Femur (tissue), 1 donor: ENCODE measurements at places on chromosomes 2 and 18.

DNA sequence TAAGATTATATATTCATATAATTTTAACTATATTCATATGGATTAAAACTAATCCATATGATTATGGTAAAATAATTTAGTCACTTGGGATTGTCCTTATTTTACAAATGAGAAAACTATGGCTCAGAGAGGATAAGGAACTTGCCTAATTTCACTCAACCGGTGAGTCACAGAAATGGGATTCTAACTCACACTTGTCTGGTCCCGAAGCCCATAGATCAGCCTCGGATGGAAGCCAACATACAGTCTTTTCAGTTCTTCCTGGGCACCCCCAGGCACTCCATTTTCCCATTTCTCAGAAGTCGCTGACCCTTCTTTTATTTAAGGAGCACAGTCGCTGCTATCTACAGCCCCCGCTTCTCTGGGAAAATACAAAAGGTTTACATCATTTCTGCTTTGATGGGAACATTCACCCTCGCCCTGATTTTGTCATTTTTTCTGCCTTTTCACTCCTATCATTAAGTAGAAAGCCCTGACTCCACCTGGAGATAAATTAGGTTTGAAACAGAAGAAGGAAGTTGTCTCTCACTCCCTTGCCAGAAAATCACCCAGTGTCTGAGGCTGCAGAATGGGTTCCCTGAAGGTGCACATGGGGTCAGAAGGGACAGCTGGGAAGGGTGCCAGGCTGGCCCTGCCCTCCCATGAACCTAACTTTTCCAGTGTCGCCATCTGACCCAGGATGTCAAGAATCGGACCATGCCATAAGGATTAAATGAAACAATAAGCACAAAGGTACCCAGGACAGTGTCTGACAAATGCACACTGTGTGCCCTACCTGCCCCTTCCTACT lies 36.6 kb downstream of the CYP1B1 start:
- no peak for DNase-seq

- DNase-seq: no peak
These were observed 61.7 kb upstream of the EPC2 start for GRCh38 chr2:148582679-148583511.

GRCh38 chr2:240143276-240143675 lies 2.8 kb upstream of the OTOS start:
- no peak for DNase-seq

GRCh38 chr2:157261199-157261782 lies 3.8 kb downstream of the GALNT5 start:
- peak; percentile 41 for DNase-seq

GRCh38 chr2:144780983-144781382 lies 261.1 kb upstream of the ZEB2 start:
- DNase-seq: no peak

DNA sequence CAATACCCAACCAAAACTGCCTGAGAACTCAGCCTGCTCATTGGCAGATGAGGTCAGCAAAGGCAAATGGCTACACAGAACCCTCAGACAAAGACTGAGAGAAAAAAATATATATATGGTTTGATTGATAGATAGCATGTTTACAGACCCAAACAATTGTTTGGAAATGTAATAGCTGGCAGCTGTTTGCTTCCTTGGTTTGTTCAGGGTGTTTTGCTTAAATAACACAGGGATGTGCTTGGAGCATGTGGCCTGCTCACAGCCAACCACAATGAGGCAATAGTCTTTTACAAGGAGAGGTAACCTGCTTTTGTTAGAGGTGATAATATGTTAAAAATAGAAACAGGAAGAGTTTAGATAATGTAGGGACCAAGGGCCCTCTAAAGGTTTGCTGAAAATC lies 84.5 kb downstream of the PDK1 start:
- no peak for DNase-seq

GRCh38 chr2:224952936-224953657 lies 89.2 kb downstream of the DOCK10 start:
- no peak for DNase-seq

- no peak for DNase-seq
These were observed 58.4 kb upstream of the GALR1 start for GRCh38 chr18:77191071-77191751.

DNA sequence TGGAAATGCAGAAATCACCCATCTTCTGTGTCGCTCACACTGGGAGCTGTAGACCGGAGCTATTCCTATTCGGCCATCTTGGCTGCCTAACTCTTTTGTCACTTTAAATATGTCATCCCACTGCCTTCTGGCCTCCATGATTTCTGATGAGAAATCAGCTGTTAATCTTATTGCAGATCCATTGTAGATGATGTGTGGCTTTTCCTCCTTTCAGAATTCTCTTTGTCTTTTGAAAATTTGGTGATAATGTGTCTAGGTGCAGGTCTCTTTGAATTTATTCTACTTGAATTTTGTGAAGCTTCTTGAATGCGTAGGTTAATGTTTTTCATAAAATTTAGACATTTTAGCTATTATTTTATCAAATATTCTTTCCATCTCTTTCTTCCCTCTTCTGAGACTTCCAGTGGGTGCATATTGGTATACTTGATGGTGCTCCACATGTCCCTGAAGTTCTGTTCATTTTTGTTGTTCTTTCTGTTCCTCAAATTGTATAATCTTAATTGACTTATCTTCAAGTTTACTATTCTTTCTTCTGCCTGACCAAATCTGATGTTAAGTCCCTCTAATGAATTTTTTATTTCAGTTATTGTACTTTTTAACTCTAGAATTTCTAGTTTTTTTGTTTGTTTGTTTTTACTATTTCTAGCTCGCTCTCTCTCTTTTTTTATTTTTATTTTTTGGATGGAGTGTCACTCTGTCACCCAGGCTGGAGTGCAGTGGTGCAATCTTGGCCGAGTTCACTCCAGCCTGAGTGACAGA lies 90.8 kb upstream of the DLX2 start:
- DNase-seq: no peak

DNA sequence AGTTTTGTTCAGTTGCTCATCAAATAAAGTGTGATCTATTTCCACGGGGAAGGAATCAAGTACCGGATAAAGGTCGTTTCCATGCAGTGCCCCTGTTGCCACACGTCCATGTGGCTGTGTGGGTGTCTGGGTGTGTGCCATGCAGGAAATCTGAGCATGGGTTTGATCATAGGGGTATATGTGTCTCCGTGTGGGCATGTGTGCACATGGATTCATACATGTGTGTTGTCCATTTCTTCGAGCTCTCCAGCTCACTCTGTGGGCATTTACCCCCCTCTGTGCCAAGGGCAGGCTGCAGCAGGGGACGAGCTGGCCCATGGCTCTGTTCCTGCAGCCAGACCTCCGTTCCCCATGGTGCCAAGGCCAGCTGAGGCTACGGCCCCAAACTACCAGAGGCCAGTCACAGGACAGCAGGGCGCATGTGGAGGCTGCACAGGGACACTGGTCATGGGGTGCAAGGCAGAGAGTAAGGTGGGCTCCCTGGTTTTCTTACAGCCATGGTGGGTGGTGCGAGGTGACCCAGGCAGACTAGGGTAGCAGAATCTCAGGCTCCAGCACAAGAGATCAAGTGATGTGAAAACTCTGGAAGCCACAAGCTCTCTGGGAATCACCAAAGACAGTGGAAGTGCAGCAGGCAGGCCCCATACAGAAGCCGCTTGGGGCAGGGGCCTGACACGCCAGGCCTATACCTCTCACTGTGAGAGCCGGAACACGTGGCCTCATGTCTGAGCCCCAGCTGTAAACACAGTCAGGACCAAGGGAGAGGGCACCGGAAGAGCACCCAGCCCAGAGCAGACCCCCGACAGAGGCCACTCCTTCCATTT lies 66.4 kb upstream of the RAB6C start:
- DNase-seq: no peak

DNA sequence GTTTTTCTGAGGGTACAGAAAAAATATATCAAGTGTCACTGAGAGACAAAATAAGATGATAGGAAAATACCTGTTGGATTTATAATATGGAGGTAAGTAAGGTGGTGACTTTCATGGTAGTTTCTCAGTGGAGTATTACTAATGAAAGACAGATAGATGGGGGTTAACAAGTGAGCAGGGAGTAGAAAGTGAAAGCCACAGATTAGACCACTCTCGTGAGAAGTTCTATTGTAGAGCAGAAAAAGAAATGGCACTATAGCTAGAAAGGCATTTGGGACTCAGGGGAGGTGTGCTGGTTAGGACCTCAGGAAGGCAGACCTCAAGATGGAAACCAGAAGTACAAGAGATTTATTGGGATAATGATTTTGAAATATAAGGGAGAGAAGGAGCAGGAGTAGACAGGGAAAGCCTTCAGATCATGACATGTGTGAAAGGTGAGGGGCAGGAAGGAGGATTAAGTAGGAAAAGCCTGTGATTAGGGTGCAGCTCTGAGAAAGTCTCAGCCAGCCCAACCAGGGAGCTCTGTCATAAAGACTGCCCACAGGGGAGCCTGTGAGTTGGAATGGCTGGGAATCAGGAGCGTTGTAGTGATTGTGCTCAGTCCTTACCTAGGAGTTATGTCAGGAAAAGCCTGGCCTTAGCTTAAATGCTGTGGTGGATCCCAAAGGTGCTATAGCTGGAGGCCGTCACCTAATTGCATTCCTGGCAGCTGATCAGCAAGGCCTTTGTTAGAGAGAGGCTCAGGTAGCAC lies 198.1 kb downstream of the IKZF2 start:
- DNase-seq: no peak

- DNase-seq: no peak
These were observed 59.4 kb downstream of the LIPG start for GRCh38 chr18:49621301-49621700.

DNA sequence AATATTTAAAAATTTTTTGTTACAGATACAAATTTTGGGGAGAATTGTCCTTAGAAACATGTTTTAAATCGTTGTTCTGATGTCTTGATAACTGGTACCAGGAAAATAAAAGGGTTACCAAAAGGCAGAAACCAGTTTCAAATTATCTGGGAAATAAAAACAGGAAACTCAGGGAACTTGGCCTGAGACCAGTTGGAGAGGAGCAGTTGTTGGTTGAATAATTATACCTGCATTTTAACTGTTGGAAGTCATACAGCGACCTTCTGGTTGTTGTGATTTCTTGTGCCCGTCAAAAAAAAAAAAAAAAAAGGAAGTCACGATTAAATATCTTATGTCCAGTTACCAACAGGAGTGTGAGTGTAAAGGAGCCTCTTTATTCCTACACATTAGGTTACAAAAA lies 51.8 kb downstream of the CRIM1 start:
- DNase-seq: no peak

- no peak for DNase-seq
These were observed 91.1 kb downstream of the RBMS1 start for GRCh38 chr2:160402501-160402900.

- no peak for DNase-seq
These were observed 4.3 kb downstream of the AGPS start for GRCh38 chr2:177396703-177397460.

GRCh38 chr2:239942871-239943311 lies 82.3 kb downstream of the NDUFA10 start:
- DNase-seq: peak; percentile 3

DNA sequence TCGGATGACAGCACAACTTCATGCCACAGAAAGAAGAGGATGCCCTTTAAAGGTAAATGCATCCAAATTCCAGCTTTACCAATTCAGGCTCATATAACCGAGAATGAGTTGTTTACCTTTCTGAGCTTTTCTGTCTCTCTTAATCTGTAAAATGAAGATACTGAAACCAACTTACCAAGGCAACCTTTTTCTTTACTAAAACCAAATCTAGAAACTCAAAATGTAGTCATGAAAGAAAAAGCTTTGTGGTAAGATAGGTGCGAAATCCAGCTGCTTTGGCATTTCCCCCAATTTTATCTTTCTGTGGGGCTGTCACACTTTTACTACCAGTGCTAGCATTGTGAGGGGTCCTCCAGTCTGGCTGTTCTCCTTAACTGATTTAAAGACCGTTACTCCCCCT lies 240.4 kb downstream of the IKZF2 start:
- no peak for DNase-seq

- DNase-seq: no peak
These were observed 136.6 kb upstream of the ALKAL2 start for GRCh38 chr2:424306-425171.

DNA sequence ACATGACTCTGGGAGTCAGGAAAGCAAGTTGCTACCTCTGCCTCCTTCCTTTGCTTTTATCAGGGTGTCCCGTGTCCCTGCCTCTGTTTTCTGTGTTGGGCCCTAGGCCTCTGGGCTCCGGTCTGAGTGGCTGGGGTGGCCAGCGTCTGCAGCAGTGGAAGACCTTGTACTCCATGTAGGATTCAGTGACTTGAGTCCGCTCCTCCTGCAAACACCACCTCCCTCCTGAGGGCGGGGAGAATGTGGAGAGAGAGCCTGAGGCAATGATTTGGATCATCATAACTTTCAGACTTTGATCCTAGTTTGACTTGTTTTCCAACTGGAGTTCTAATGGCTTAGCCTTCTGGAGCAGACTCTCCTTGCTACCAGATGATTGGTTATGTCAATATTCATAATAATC lies 30.8 kb downstream of the ATP6V1C2 start:
- no peak for DNase-seq

DNA sequence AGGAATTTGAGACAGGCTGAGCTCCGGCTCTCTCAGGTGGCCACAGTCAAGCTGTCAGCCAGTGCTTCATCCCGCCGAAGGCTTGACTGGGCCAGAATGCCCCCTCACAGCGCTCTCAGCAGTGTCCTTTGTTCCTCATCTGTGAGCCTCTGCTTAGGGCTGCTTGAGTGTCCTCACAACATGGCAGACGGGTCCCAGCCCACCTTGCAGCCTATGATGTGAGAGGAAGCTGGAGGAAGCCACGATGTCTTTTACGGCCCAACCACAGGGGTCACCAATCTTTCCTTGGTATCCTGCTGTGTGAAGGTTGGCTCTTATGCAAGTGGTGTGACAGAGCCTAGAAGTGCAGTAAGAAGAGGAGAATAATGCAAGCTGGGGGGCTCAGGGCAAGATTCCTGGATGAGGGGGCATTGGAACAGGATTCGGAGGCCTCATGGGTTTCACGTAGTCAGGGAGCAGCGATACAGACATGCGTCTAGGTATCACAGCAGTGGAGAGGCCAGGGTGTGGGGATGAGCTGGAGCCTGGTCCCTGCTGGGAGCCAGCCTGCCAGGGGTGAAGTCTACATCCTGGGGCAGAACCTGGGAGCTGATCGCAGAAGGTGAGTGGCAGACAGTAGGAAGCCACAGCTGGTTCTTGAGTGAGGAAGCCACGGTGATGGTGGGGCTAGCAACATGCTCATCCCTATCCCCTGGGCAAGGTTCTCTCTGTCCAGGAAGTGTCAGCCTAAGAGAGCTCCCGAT lies 234.1 kb downstream of the GLI2 start:
- no peak for DNase-seq

GRCh38 chr2:204176306-204176705 lies 239.7 kb downstream of the ICOS start:
- no peak for DNase-seq

DNA sequence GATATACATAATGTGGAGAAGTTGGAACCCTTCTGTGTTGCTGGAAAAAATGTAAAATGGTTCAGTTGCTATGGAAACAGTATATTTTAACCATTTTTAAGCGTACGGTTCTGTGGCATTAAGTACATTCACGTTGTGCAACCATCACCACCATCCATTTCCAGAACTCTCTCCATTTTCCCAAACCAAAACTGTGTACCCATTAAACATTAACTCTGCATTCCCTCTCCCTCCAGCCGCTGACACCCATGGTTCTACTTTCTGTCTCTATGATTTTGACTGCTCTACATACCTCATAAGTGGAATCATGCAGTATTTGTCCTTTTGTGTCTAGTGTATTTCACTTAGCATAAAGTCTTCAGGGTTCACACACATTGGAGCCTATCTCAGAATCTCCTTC lies 67.3 kb downstream of the LDLRAD4 start:
- DNase-seq: no peak

GRCh38 chr2:224211791-224212190 lies 172.7 kb upstream of the SERPINE2 start:
- no peak for DNase-seq

GRCh38 chr2:125095826-125096225 lies 1070.7 kb downstream of the CNTNAP5 start:
- DNase-seq: no peak

GRCh38 chr2:235763816-235764215 lies 270.0 kb downstream of the AGAP1 start:
- DNase-seq: no peak
